T-helper 2 cell (primary cell): ENCODE measurements at places on chromosomes 4 and X.

- DNase-seq = no peak
Observed at GRCh38 chr4:18536428-18536827, 514.9 kb upstream of the LCORL start.

GRCh38 chrX:39204353-39204752 lies 403.1 kb downstream of the MID1IP1 start:
- DNase-seq = no peak

- DNase-seq = no peak
Observed at GRCh38 chr4:114599231-114599902, 760 bp downstream of the UGT8 start.

GRCh38 chr4:143391895-143392294 lies 55.2 kb downstream of the GAB1 start:
- no peak for DNase-seq

DNA sequence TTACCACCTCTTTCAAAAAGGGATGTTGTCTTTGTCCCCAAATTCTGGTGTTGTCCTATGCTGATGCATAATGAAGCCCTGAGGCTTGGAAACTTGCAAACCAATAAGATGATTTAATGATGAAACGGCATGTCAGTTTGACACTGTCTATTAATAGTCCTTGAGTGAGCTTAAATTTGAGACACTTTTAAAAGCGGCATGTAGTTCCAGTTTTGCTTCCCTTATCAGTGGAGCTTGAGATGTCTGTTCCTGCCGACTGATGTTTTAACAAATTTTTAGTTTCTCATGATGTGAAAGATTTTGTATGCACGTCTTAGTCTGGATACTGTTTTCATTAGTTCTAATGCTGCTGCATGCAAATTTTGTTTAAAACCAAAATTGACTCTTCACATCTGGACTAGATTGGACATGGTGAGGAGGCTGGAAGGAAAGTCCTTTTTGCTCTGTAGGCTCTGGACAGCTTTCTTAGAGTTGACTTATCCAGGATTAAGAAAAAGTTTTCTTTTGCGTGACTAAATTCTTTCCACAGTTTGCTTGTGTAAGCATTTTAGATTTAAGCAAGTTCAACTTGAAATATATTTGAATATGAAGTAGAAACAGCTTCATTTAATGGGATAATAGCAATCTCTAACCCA lies 11.7 kb downstream of the C1GALT1C1 start:
- DNase-seq = no peak

GRCh38 chr4:22430626-22431025 lies 85.2 kb downstream of the ADGRA3 start:
- no peak for DNase-seq

- no peak for DNase-seq
Observed at GRCh38 chr4:159158083-159158617, 55.3 kb downstream of the RAPGEF2 start.

- no peak for DNase-seq
Observed at GRCh38 chrX:46456125-46456922, 88.9 kb downstream of the ZNF674 start.

GRCh38 chrX:67207912-67208311 lies 335.9 kb upstream of the AR start:
- DNase-seq = no peak

DNA sequence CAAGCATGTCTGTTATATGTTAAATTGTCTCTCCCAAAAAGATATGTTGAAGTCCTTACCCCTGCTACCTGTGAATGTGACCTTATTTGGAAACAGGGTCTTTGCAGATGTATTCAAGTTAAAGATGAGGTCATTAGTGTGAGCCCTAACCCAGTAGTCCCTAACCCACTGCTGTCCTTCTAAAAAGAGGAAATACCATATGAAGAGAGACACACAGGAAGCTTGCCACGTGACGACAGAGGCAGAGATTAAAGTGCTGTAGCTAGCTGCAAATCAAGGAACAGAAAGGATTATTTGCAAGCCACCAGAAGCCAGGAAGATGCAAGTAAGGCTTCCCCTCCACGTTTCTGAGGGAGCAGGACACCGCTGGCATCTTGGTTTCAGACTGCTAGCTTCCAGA lies 150.1 kb downstream of the HNRNPD start:
- no peak for DNase-seq

- DNase-seq = no peak
Observed at GRCh38 chr4:124096290-124096689, 616.2 kb downstream of the ANKRD50 start.

DNA sequence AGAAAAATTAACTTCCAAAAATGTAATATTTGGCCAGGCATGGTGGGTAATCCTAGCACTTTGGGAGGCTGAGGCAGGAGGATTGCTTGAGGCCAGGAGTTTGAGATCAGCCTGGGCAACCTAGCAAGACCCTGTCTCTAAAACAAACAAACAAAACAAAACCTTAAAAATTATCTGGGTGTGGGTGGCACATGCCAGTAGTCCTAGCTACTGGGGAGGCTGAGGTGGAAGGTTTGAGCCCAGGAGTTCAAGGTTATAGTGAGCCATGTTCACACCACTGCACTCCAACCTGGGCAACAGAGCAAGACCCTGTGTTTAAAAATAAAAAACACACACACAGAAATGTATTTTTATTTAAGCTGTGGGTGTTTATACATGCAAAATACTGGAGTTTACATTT lies 12.0 kb downstream of the FAM120C start:
- no peak for DNase-seq

DNA sequence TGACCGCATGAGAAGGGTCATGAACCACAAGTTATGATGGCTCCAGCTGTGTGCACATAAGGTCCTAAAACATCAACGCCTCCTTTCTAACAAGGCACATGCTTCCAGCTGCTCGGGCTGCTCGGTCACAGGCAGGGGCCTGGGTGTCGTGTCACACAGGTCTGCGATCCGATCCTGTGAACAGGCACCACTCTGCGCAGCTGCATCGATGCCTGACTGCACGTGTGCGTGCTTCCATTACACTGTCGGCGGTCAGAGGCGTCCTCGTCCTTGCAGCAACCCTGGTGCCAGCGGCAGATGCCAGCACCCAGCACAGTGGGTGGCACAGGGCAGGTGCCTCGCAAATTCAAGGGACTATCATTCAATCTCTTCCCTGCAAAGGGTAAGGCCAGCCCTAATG lies 23.9 kb downstream of the ZFYVE28 start:
- DNase-seq = no peak

DNA sequence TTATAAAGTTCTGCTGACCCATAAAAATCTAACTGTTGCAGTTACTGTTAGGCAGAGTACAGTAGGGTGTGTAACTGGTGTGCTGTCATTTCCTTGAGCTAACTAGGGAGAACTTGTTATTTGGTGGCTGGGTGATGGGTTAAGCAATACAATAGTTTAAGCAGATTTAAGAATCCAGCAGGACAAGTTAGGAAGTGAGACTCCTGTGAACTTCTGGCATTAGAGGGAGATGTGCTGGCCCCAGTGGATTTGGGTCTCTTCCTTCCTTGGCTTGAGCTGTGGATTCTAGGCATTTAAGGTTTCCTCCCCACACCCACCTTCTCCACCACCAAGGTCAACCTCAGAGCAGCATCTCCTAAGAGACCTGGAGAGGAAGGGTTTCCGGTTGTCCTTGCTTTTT lies 70.5 kb downstream of the CLCN5 start:
- no peak for DNase-seq

DNA sequence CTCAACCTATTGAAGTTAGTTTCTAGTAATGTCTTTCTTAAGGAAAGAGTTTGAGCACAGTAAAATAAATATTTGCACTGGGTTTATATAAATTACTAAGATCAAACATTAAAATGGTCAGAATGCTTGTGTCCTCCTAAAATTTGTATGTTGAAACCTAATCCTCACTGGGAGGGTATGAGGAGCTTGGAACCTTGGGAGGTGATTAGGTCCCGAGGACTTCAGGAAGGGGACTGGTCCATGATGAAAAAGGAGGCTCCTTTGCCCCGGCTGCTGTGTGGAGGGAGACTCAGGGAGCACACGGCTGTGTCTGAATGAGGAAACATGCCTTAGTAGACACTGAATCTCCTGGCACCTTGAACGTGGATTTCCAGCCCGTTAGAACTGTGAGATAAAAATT lies 221.9 kb downstream of the TENM3 start:
- no peak for DNase-seq

- no peak for DNase-seq
Observed at GRCh38 chrX:72466493-72466892, 106.2 kb downstream of the HDAC8 start.

- peak; percentile 33 for DNase-seq
Observed at GRCh38 chr4:13656569-13657405, 29.3 kb upstream of the BOD1L1 start.

DNA sequence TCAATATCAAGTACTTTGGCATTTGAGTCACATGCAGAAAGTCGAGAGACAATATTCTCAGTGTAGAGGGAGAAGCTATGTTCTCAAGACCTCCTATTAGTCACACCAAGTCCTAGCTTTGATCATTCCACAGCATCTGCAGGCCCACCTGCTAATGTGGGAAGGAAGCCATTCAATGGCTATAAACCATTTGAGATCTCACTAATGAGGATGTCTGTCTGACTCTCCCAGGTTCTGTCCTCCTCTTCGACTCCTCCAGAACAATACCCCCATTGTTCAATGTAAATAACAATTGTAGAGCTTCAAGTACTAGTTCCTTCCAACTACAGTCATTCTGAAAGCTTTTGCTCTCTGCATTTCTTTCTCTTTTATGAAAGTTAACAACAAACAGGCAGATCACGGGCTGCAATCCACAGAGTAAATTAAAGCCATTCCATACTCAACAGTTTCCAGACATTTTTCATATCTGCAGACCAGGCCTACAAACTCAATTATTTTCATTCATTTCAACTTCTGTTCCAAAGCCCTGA lies 140.2 kb upstream of the EDNRA start:
- no peak for DNase-seq

GRCh38 chr4:120769227-120769626 lies 153.3 kb downstream of the PRDM5 start:
- no peak for DNase-seq

DNA sequence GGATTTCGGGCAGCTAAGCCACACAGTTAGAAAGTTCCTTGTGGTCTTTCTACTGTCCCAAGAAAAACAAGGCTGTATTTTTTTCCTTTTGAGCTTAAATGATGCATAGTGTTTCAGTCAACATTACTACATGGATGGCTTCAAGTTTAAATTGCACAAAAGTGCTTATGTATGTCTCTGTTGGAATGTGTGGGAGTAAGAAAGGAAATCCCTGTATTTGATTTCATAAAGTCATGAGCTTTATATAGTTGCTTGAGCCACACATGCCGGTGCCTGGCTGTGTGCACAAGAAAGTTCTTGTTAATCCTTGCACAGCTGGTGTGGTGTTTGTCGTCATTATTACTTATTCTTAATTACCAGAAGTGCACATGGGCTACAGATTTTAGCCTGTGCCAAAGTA lies 262.2 kb downstream of the ARHGAP10 start:
- DNase-seq = no peak

DNA sequence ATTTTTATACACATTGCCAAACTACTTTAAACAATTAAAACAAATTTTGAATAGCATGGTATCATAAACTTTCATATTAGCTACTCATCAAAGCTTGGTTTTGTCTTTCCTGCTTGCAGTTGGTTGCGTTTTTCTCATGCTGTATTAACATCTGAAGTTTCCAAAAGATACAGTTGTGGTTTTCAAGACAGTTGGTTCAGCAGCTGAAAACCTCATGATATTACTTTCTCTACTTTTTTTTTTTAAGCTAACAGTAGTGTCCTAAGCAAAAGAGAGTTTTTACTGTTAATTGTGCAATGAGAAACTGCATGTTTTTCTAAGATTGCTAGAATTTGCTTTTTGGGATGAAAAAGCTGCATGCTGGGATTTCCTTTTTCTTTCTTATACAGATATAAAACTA lies 15.2 kb downstream of the RUFY3 start:
- DNase-seq = no peak
